ENCODE measurements at places on chromosomes 5 and 9.

DNA sequence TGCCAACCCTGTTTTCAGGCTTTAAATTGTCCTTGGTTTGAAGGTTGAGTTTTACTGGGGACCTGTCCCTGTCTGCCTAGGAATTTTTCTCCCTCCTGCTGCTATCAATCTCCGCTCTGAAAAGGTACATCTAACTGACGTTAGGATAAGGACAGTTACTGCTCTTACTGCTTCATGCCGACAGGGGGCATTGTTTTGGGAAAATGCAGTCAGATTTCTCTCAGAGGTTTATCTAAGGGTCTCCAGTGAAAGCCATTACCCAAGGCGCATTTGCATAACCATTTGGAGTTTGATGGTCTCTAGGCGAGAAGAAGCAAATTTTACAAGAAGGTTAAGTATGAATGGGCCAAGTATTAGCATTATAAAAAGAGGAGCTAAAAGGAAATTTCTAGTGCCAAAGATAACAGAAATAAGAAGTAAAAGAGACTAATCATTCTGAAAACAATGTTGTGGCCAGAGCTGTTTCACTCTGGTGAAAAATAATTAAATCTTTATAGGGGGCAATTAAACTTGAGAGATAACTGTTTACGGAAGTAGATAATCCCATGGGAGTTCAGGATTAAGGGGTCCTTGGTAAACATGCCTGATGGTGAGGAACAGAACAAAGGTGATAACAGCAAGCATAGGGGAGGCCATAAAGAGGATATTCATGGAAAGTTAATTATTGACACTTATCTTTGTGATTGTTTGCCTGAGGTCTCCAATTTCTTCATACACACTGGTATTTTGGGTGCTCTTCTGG, 605.0 kb downstream of the MTRR start:
- no peak for DNase-seq

DNA sequence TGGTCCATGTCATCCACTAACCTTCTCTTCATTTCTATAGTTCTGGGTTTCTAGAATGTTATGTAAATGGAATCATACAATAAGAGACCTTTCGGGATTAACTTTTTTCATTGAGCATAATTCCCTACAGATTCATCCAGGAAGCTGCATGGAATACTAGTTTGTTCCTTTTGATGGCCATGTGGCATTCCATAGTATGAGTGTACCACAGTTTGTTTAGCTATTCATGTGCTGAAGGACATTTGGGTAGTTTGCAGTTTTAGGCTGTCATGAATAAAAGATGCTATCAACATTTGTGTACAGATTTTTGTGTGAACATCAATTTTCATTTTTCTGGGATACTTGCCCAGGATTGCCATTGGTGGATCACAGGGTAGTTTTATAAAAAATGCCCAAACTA, 6.8 kb upstream of the SPTLC1 start:
- DNase-seq = no peak

DNA sequence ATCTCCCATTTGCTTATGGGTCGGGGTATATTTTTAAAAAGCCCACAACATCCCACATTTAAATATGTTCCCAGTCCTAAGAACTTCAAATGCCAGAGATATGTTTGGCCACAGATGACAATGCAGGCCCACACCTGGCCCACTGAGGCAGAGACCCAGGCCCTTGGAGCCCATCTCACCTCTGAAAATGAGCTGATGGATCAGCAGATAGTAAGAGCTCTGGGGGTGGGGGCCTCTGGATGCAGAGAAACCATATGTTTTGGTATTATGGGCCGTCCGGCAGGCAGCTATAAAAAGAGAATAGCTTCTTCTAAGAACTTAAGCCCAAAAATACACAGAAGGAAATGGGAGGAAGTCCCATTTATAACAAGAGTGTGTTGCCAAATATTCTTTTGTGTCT, 256.0 kb downstream of the GRIA1 start:
- no peak for DNase-seq

- DNase-seq = no peak
These were observed 36.9 kb upstream of the MED27 start for GRCh38 chr9:132116583-132116982.

- DNase-seq = peak; percentile 72
These were observed 773 bp downstream of the SQSTM1 start for GRCh38 chr5:179821298-179822058.

- DNase-seq = no peak
These were observed 218.2 kb upstream of the ADAMTSL1 start for GRCh38 chr9:18255747-18256146.

GRCh38 chr5:89313804-89314588, 431.0 kb upstream of the MEF2C start:
- no peak for DNase-seq

DNA sequence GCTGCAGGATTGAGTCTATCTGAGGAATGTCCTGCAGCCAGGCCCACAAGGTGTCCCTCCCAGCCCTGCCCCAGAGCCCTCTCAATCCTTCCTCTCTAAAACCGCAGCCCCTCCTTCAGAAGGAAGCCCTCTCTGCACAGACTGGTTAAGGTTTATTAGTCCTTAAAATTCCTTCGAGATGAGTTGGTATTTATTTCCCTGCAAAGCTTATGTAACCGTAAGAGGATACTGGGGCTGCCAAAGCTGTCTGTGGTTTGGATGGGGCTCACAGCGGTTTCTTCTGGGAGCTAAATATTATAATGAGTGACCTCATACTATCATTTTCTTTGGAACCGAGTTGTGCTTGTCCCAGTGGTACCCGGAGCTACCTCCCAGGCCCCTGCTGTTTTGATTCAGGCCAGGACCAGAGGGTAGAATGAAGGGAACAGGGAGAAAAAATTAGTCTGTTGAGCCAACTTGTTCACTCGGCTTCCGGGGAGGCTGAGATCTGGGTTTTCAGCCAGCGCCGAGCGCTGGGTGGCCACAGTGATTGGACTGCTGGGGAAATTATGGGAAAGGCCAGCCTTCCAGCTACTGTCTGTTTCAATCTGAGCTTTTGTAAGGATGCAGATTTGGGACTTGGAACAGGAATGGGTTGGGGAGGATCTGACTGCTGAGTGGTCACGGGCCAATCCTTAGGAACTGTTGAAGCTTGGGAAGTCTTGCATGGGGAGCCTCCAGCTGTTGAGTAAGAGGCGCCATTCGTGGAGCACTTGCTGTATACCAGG, 107.5 kb downstream of the NDFIP1 start:
- DNase-seq = no peak

DNA sequence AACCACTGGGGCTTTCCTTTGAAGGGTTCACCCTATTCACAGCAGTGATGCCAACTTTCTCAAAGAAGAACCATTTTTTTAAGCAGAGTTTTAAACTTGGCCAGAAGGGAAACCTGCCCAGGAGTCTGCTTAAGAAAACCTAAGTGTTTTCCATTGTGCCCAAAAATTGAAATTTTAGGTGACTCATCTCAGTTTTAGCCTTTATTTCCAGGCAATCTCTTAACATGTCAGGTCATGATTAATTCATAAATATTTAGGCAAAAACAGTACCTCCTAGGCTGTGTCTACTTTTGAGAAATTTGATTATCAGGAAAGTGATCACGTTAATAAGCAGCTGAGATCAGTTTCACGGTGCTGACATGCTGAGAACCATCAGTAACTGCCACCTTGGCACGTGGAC, 61.9 kb downstream of the TLE1 start:
- no peak for DNase-seq

- DNase-seq = no peak
These were observed 17.8 kb downstream of the RGS3 start for GRCh38 chr9:113481176-113481787.

All from stimulated activated CD8-positive, alpha-beta memory T cell treated with anti-CD3 and anti-CD28 coated beads, Interleukin-4, amount 100 ng/mL, for 1 hour (primary cell).